Esophagus squamous epithelium (tissue), 5 donors: ENCODE measurements at places on chromosomes 6 and 20.

GRCh38 chr6:52510213-52510562 lies 66.7 kb downstream of the TRAM2 start:
- DNase-seq, result no peak

DNA sequence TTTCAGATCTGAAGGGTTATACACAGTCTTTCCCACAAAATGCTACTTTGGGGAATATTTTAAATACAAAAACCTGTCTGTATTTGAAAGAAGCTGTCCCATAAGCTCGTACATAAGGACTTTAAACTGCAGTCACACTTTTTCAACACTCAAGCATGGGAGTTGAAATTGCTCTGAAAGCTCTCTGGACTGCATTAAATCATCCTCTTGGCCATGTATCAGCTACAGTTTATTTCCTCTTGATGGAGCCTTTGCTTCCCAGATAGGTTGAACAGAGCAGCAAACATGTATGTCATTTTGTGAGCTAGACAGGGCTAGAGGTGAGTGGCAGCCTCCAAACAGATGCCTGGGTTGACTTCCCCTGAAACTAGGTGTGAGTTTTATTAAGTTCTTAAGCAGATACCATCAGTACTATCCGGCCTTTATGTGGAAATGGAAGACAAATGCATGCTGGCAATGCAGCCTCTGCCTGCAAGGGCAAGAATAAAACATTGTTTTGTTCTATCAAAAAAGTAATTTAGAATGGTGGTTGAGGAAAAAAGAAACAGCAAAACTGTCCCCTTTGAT lies 105.9 kb upstream of the ENPP5 start:
- no peak for DNase-seq

GRCh38 chr6:43070028-43070632 lies 6.0 kb upstream of the PTK7 start:
- no peak for DNase-seq

GRCh38 chr6:94845742-94846141 lies 731.6 kb upstream of the MANEA start:
- no peak for DNase-seq

DNA sequence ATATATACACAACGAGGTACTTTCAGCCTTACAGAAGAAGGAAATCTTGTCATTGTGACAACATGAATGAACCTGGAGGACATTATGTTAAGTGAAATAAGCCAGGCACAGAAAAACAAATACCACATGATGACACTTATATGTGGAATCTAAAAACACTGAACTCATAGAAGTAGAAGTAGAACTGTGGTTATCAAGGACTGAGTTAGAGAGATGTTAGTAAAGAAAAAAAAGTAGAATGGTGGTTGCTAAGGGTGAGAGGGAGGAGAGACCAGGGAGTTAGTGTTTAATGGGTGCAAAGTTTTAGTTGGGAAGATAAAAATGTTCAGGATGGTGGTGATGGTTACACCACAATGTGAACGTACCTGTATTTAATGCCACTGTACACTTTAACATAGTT lies 4.8 kb upstream of the STX11 start:
- DNase-seq, result no peak

- DNase-seq, result no peak
Measured at GRCh38 chr6:6703699-6704098, 115.2 kb downstream of the LY86 start.

DNA sequence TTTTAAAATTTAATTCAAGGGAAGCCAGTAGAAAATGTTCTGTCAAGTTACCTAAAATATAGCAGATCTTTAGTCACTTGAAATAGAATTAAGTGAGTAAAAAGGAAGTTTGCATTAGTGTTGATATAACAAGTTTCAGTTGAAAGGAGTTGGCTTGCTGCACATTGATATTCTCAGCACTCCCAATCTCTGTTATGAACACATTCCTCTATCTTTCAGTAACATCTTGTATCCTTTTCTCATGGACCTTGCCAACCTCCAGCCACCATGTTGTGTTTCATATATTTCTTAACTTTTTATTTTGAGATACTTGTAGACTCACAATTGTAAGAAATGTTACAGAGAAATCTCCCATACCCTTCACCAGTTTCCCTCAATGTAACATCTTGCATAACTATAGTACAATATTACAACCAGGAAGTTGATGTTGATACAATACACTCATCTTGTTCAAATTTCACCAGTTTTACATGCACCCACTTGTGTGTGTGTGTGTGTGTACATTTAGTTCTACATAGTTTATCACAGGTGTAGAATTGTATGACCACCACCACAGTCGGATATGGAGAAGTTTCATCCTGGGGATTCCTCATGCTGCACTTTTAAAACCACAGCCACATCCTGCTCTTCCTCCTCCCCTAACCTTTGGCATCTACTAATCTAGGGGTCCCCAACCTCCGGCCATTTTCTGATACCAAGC lies 20.2 kb upstream of the PAQR8 start:
- no peak for DNase-seq

- DNase-seq, result no peak
Measured at GRCh38 chr6:84897011-84897410, 132.6 kb upstream of the TBX18 start.

DNA sequence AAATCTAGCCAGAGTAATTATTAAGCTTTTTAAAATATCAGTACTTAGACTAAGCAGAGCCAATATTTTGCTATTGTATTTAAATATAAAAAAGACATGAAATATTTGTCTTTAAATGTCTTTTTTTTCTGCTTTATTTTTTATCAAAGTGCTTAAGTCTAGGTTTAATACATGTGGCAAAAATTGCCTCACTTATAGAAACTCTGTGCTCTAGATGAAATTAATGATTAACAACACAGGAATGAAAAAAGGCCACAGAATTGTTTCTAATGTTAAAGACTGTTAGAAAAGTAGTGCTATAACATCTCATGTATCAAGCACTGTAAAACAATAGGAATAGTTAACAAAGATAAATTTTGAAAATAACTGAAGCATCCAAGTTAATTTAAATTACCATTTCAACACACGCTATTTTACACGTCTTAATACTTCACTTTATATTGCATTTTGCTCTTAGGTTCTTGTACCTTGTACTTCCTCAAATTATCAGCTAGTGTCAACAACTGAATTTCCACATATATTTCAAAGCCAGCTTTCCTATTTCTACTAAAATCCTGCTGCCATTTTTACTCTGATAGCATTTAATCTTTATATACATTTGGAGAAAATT lies 1515.1 kb downstream of the HACE1 start:
- DNase-seq, result no peak

- DNase-seq, result no peak
Measured at GRCh38 chr6:44395501-44395900, 8.0 kb downstream of the CDC5L start.

DNA sequence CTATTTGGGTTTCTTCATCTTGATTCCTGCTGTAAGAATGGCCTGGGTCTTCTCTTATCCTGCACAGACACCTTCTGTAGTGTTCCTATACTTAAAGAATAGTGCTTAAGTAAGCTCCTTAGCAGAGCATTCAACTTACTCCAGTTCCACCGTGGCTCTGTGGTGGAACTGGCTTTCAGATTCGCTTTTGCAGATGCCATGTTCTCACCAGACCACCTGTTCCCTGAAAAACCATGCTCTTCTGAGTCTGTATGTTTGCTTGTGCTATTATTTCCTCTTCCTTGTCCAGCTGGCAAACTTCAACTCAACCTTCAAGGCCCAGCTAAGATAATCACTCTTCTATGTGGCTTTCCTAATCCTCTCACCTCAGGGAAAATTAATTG lies 4.9 kb downstream of the ELMO2 start:
- no peak for DNase-seq

DNA sequence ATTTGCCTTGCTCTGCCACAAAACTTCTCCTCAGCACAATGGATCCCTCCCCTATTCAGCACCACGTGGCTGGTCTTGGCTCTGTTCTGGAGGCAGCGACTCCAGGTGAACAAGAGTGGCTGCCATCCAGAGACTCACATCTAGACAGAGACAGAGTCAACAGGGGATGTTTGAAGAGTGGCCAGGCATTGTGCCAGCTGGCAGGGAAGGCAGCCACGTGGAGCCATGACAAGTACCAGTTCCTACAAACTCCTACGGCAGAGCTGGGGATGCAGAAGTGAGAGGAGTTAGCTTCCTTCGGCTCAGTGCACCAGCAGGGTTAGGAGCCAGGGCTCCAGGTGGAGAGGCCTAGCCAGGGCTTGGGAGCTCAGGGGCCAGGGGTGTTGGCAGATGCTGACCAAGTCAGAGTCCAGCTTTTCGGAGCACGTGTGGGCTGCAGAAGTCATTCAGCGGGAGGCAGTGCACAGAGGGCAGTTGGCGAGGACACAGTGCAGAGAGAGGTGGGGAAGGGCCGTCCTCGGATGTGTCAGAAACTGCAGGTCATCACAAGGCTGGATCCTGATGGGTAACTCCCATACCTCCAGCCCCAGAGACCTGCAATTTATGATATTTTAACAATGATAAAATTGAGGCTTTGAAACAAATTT lies 171.7 kb upstream of the PDE10A start:
- DNase-seq, result no peak

DNA sequence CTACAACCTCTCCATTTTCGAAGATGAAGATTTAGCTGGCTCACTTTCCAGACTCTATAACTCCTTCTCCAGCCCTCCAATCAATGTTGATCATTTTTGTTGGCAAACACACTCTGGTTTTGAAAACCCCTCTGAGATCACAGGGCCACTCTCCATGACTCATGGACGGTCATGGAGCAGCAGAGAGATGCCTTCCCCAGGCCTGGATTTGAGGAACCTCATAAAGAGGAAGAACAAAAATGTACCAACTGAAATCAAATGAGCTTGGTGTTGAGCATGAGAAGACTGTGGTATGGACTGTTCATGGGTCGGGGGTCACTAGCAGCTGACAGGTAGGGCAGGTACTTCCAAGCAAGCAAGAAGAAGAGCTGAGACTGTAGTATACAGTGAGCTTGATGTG lies 112.8 kb upstream of the INSM1 start:
- no peak for DNase-seq

- DNase-seq, result no peak
Measured at GRCh38 chr6:7674291-7674690, 51.6 kb upstream of the BMP6 start.

GRCh38 chr20:2142649-2143048 lies 41.0 kb downstream of the STK35 start:
- DNase-seq, result no peak

DNA sequence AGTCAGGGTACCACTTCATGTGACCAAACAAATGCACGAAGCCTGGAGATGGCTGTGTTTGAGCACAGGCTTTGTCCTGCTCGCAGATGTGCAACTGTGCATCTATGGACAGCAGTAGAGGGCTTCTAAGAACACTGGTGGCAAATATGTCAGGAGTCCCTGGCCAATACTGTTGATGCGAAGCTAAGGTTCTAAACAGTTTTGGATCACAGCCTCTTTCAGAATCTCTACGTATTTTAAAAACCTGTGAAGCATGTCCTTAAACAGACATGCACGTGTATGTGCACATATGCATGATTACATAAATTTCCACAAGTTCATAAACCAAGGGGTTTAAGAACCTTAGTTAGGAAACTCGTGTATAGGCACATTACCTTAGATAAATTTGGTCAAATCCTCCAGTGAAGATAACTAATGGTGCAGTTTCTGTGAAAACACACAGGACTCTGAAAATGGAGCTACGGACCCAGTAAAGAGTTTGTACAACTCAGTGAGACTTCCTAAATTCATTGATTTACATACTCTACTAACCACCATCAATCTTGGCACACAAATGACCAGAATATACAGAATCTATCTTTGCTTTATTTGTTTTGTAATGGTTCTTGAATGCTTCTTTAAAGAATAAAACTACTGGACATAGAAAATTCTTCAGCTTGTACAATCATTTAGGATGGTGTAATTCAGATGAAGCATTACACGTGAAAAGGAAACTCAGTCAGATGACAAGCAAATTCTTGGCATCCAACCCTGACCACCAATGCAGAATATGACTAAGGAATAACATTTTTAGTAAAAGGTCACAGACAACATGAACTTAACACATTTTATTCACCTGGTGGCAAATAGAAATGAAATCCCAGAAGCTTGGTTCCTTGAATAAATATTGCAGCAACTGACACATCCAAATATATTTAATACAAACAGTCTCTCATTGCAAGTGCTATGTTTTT lies 27.4 kb downstream of the KCNQ5 start:
- no peak for DNase-seq

DNA sequence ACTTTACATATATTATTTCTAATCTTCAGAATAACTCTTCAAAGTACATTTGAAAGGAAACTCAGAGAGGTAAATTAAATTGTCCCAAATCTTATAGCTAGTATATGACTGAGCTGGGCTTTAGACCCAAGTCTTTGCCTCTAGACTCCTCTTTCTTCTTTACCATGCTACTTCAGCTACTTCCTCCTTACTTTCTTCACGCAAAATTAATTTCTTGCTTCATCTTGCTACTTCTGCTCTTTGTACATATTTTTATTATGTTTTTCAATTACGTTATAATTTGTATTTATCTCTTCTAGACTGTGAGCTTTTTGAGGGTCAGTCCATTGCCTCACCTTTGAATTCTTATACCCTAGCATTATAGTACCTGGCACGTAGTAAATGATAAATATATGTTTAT lies 5.3 kb downstream of the TMEM170B start:
- no peak for DNase-seq

- DNase-seq, result no peak
Measured at GRCh38 chr6:154482858-154483257, 27.6 kb downstream of the CNKSR3 start.
